ENCODE measurements at places on chromosomes 4 and X.

DNA sequence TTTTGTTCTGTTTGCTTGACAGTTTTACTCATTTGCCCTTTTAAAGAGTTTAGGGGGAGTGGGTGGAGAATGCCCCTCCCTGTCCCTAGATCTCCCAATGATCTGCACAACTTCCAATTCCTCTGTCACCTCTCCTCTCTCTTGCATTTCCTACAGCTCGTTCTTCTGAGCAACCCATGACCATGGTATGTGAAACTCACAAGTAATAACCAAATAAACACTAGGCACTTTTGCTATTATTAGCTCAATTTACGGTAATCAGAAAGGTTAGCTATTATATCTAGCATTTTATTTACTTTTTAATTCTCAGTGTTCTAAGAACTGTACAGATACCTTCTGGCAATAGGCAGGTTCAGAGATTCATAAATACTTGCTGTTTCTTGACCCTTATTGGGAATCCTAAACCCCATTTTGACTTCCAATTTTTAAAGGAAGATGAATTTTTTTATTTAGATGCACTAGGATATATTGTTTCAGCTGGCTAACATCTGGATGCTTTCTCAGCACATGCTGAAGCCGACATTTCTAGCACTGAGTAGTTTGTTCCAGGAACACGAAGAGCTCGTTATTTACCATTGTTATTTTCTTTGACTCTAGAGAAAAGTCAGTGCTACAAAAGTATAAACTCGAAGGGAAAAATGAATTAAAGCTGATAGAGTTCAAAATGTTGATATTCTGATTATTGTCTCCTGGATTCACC, 194.7 kb upstream of the TLL1 start:
- no peak for DNase-seq

- no peak for DNase-seq
Observed at GRCh38 chr4:183860731-183861130, 44.4 kb upstream of the STOX2 start.

- DNase-seq: peak; percentile 43
Observed at GRCh38 chrX:14497184-14497666, 32.1 kb upstream of the GLRA2 start.

DNA sequence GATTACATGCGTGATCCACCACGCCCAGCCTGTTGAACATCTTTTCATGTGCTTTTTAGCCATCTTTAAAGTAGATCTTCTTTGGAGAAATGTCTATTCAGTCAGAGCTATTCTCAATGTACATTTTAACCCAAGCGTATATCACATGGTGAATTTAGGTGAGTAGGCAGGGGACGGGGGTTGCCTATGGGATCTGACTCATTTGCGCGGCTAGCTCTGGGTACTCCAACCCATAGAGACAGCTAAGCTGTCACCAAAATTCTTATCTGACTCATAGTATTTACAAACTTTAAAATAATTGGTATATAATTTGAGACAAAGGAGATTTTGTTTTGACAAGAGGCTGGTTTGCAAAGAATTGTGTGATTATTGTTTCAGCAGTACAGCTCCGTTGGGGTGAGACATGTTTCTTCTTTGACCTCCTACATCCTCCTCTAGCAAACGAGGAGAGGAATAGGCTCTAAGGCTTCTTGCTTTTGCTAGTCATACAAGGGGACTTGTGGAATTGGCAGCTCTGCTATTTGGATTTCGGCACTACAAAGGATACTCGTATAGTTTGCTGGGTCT, 12.0 kb downstream of the NSDHL start:
- no peak for DNase-seq

- no peak for DNase-seq
Observed at GRCh38 chr4:80179637-80180161, 17.6 kb upstream of the PRDM8 start.
